OCI-LY7 (cell line): ENCODE measurements at places on chromosomes 3 and 15.

DNA sequence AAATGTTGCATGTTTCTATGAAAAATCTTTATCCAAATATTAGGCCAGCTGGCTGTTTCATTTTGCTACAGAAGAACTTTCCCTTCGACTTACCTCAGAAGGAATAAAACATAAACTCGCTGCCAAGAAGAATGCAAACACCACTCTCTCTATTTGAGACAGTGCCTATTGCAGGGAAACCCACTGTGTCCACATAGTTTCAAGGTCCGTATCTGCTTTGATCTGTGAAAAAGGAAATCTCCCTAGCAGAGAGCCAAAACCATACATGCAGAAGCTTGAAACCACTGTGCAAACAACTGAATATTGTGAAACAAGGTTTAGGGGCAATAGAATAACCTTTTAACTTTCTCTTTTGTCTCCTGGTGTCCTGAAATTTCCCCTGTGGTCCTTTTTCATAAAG, 35.0 kb upstream of the CAPN7 start:
- DNase-seq, result no peak

DNA sequence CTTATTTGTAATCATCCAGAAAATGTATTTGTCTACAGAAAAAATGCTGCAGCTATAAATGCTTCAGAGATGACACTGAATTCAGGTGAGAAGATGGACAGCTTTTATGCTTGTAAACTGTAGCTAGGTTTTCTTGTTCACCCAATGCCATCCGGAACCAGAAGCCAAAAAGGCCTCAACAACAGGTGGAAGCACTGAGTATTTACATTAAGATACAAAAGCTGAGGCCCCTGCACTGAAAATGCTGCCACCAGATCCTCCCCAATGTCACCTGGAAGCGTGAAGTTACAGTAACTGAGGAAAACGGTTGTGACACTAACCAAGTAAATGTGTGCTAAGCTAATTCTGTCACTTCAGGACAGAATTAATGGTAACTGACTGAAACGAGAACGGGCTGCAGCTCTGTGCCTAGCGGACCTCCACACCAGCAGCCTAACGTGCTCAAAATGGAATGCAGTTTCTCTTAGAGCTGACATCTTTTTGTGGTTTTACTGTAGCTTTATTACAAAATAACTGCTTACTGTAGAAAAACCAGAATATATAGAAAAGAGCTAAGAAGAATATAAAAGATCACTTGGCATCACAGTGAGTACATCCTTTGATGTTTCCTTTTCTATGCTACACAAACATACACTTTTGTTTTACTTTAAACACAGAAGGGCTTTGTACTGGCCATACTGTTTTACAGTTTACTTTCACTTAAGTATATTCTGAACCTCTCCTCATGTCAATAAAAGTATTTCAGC, 7.6 kb downstream of the CHSY1 start:
- DNase-seq, result peak; percentile 42

DNA sequence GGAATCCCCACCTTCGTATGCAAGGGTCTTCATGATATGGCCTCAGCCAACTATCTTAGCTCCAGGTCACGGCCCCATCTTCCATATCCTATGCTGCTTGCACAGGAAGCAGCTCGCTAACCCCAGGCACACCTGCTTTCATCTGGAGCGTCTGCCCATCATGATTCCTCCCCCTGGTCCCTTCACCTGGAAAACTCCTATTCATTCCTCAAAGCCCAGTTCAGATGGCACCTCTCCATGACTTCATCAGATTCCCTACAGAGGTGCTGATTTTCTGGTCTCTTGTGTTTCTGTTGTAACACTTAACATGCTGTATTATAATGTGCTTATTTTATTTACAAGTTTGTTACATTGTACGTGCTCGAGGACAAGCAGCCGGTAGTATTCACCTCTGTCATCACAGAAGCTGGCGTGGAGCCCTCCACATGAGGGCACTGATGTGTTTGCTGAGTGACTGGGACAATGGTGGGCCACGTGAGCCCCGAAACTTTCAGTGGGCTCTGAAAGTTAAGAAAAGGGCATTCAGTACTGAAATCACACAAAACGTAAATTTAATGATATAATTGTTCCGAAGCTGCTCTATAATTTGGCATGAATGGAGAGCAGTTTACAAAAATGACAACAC, 16.2 kb downstream of the MUC20 start:
- no peak for DNase-seq

- peak; percentile 98 for DNase-seq
These were observed 15.6 kb downstream of the SMAD3 start for GRCh38 chr15:67080900-67081431.

- DNase-seq, result no peak
These were observed 66.9 kb downstream of the SEMA5B start for GRCh38 chr3:122960652-122961051.

DNA sequence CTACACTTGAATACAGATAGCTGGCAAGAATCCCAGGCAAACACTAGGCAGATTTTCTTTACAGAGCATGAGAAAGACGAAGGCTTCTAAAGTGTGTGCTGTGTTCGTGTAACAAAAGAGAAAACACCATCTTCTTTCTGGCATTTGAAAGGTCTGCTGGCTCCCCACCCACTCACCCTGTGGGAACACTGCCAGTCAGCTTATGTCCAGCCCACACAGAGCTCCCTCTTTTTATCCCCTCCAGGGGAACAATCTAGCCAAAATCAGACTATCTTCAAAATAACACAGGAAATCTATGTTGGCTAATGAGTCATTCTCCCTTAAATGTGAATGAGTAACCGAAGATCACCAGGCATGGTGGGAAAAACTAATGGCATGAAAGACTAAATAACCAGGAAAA, 45.6 kb upstream of the PAQR5 start:
- DNase-seq, result no peak

- no peak for DNase-seq
These were observed 36.5 kb downstream of the PLXNA1 start for GRCh38 chr3:127019449-127019848.

DNA sequence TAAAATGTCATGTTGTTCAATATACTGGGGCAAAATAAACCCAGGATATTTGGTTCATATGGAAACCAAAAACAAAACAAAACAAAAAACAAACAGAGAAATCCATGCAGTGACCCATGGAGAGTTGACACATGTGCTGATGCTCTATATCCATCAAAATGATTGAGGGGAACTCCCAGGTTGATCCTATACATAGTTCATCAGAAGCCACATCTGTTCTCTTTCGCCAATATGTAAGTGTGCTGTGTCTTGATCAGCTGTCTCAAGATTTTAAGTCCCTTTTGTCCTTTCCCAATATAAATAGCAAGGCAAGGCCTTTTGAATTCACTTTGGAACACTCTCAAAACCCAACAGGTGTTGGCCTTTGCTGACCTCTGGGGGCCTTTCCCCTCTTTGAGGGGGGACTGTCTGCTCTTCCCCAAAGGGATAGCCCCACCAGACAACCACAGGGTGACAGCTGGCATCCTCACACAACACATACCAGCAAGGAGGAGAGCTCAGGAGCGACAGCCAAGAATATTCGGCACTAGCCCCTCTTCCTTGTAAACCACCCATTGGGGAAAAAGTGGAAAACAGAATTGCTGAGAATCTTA, 209.4 kb upstream of the CD96 start:
- DNase-seq, result no peak

GRCh38 chr3:165195640-165196576, at the start of gene SLITRK3:
Gene SLITRK3, minus strand, starts transcription at chr3:165196384. Its CDS starts 5,554 bp downstream, at chr3:165190830.
- DNase-seq, result no peak

DNA sequence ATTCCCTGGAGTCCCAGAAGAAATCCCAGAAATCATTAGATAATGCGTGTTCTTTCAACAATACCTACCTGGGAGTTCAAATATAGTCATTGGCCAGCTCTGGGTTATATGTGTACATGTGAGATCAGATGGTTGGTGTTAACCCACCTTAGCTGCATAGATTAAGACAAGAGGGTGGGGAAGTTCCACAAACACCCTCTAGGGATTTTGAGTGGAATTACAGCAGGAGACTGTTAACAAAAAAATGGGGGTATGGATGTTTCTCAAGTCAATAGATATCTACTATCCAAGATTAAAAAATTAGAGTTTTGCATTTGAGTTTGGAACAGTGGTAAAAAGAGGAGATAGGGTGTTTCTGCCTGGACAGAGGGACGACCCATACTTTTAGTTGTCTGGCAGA, 282.5 kb upstream of the CNTN3 start:
- DNase-seq, result no peak
